NCI-H1417 treated with DMSO at 0.1 percent for 48 hours (cell line): ENCODE measurements at places on chromosomes 5 and 9.

GRCh38 chr9:86925686-86926085 is 21.6 kb downstream of the GAS1 start:
- no peak for DNase-seq

- DNase-seq, result no peak
These were observed 274.3 kb downstream of the ISL1 start for GRCh38 chr5:51657340-51658240.

GRCh38 chr9:68793605-68794343 is 88.7 kb downstream of the PIP5K1B start:
- DNase-seq, result no peak

DNA sequence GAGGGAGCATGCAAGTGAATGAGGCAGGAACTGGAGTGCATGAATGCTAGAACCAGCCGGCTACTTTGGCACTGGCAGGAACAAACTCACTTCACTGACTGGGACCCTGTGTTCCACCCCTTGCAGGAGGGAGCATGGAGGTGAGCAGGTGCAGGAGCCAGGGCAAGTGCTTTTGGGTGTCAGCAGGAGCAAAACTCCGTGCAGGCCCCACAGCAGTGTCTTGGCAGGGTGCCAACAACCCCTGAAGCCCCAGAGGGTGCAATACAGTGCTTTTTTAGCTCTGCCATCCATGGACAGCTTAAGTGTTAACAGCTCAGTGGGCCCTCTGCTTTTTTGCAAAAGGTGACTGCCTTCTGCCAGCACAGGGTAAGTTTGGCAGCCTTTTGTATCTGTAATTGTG is 245.8 kb upstream of the PCSK5 start:
- no peak for DNase-seq

DNA sequence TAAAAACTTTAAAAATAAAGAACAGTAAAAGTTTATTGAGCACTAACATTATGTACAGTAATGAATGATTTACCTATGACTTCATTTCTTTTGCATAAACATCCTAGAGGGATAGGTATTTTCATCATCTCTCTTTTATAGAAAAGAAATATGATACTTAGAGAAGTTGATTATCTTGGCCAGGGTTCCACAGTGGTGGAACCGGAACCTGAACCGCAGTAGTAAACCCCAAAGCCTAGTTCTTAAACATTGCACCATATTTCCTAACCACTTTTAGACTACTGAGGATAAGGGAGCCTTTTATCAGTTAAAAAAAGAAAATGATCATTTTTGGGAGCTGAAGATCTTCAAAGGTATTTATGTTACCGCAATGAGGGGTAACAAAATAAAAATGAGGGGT is 205.7 kb upstream of the SGCD start:
- DNase-seq, result no peak
